ENCODE measurements at places on chromosomes 12 and 14.

DNA sequence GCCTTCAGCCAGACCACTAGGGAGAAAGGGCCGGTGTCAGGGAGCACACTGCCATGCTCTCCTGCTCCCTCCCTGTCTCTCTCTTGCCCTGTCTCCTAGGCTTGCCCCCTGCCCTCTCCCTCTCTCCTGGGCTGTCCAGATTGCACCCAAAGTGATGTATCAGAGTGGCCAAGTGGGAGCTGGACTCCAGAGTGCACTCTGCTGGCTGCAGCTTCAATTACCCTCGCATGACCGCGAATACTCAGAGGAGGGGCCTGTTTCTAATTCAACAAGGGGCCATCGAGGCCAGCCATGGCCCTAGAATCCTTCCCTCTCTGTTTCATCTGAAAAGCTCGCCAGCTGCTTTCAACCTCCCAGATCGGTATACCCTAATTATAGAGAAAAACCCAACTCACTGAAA lies 206.4 kb upstream of the FKBP4 start:
- DNase-seq = no peak

DNA sequence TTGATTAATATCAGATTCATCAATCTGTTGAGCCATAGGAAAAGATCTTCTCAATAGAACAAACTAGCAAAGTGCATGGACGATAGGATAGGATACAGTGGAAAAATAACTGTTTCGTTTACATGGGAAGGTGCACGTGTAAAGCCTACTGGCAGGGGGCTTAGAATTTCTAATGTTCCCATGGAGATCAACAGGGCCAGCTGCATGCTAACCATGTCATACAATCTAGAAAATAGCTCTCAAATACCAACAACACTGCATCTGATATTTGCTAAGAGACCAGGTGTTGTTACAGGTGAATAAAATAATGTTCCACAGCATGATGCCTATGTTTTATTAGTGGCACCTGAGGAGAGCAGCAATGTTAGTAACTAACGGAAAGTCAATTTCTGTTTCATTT lies 72.5 kb downstream of the ACSS3 start:
- no peak for DNase-seq

- no peak for DNase-seq
Observed at GRCh38 chr14:94394025-94394493, 5.7 kb upstream of the SERPINA1 start.

DNA sequence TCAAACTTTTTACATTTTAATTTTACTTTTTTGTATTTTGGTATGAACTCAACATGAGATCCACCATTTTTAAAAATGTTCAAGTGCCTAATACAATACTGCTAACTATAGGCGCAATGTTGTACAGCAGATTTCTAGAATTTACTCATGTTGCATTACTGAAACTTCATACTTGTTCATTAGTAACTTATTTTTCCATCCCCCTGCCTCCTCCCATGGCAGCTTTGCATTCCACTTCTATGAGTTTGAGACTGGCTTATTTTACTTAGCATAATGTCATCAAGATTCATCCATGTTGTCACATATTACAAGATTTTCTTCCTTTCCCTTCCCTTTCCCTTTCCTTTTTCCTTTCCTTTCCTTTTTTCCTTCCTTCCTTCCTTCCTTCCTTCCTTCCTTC lies 825.9 kb downstream of the SLC16A7 start:
- no peak for DNase-seq

- no peak for DNase-seq
Observed at GRCh38 chr12:117641885-117642284, 280.5 kb upstream of the NOS1 start.

DNA sequence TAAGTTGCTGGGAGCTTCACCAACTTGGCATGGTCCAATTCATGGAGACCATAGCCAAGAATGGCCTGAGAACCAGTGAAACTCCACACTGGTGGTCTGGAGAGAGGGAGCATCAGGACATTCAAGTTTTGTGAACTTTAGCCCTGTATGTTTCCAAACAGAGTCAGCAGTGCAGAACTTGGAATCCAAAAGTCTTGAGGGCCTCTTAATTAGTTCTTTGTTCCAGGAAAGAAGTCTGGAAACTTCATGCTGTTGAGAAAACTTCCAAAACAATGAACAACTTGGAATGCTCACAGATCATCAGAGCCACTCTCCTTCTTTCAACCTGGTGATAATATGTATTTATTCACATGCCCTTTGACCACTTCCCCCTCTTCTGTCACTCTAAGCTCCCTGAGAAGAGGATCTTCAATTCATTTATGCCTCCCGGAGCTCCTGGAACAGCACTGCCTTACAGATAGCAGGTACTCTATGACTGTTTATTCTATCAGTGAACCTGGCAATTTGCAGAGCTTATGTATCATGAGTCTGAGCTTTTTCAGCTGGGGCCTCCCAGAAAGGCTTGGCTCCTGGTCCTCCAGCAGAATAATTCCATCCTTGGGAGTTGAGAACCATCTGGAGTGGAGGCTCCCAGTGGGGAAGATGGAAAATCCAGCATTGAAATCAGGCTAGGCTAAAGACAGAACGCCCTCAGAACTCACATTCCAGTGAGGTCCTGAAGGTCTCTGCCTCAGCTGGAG lies 191.4 kb downstream of the KTN1 start:
- no peak for DNase-seq
